ENCODE measurements at places on chromosomes 16 and 17.

DNA sequence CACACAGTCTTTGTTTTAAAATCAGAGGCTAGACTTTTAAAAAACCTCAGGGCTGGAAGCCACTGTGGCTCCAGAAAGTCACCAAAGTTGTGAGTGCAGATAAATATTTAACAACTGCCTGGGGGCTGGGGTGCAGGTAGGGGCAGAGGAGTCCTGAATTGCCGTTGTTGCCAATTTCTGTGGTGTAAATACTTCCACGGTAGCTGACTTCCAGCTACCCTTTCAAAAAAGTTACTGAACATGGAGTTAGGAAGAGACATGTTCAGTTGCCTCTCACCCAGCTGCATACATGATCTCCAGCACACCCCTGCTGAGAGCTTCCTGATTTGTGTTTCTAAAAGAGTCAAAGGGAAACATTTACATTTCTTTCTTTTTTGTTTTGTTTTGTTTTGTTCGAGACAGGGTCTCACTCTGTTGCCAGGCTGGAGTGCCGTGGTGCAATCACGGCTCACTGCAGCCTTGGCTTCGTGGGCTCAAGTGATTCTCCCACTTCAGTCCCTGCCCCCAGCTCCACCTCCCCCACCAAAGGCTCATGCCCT, 58.7 kb downstream of the PLXDC1 start:
- DNase-seq: no peak

DNA sequence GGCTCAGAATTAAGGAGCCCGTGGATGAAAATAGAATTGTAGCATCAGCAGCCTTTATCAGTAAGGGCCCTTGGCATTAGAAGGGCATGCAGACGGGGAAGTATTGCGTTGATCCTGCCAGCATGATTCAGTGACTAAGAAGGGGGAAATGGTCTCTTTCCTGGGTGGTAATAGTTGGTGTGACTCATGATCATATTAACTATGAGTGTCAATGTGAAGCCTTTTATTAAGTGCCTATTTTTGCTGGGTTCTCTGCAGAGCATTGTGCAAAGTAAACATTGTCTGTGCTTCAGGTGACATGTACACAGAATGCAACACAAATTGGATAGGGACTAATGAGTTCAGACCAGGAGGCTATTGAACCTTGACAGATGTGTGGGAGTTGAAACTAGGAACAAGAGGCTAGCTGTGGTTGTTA, 24.5 kb downstream of the RCVRN start:
- no peak for DNase-seq

- DNase-seq: peak; percentile 48
Observed at GRCh38 chr17:17120294-17120693, 78.0 kb downstream of the MPRIP start.

- no peak for DNase-seq
Observed at GRCh38 chr17:82031885-82032627, 578 bp downstream of the RAC3 start.

- DNase-seq: no peak
Observed at GRCh38 chr17:59525668-59526067, 39.7 kb upstream of the DHX40 start.

GRCh38 chr17:48241131-48241591, 133.6 kb downstream of the SNX11 start:
- DNase-seq: peak; percentile 70

Data from AG20443 (cell line).